Activated effector memory CD4-positive, alpha-beta T cell treated with anti-CD3 and anti-CD28 coated beads, Interleukin-2, amount 50 U/mL, for 16 hours (primary cell): ENCODE measurements at places on chromosomes 7 and 10.
A peak's percentile ranks its signal among the peaks of the same experiment; 100 is the strongest.

DNA sequence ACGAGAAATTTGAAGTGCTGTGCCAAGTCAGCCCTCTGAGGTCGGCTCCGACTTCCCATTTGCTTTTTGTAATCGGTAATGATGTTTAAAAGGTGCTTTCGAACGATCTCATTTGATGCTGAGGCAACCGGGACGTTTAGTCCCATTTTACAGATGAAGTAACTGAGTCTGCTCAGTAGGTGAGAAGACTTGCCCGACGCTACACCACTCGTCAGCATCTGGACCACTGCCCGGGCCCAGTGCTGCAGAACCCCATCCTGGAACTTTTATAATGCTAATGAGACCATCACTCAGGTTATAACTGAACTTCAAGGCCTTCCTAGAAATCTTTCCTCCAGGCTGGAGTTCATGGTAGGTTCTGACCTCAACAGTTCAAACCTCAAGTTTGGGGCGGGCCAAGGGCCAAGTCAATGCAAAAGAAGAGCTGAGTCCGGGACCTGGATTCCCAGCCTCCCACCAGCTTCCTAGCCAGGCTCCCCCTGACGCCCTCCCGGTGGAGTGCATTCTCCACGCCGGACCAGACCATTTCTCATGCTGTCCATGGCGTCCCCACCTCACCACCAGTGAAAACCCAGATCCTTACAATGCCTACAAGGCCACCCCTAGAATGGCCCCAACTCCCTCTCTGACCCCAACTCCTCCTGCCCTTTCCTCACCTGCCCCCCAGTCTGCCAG is 699 bp upstream of the PDLIM1 start:
- DNase-seq = no peak

GRCh38 chr10:112826018-112826697 is 123.9 kb upstream of the TCF7L2 start:
- DNase-seq = no peak

DNA sequence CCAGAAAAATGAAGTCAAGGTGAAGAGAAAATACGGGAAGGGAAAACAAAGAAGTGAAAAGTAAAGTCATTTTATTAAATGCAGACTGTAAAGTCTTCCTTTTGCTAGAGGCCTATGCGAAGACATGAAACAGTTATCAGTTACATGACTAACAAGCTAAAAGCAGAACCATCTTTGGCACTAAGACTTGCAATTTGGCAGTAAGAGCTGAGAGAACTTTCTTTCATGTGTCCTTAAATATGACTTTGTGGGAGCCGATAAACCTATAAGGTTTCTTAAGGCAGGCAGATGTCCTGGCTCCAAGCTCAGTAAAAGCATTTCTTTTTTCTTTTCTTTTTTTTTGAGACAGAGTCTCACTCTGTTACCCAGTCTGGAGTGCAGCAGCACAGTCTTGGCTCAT is 10.4 kb downstream of the ANLN start:
- DNase-seq = no peak

GRCh38 chr7:134527979-134528371 is 608 bp downstream of the AKR1B10 start:
- no peak for DNase-seq

GRCh38 chr7:124590814-124591213 is 174.8 kb downstream of the GPR37 start:
- no peak for DNase-seq

- DNase-seq = peak; percentile 27
Measured at GRCh38 chr10:86167762-86168128, 198.8 kb downstream of the GRID1 start.

DNA sequence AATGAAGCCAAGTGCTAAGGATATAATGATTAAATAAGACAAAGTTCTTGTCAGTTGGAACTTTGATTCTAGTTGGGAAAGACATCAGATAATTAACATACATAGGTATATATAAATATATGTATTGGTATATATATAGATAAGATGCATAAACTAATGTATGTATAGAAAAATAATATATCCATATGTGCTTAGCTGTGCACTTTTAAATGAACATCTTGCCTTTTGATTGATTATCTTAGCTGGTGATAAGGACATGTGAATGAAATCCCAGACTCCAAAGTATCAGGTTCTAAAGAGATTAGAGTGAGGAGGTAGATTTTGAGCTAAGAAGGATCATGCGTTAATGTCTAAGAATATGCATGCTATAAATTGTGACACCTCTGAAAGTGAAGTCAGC is 357.6 kb downstream of the GFRA1 start:
- no peak for DNase-seq

DNA sequence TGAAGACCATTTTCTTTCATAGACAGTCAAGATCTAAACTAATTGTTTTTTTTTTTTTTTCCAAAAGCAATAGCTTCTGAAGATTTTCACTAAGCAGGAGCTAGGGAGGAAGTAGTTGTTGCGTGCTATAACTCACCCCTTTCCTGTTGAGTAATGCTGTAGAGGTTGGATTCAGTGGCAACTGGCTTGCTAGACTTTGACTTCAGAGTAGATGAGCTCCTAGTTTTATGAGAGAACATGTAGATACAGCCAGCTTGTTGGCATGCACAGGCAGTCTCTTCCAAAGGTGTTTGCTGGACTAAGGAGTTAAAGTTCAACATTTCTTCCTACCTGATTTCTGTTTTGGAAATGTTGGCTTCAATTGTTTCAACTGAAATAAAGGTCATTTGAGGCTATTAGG is 66.2 kb upstream of the MXI1 start:
- DNase-seq = no peak

- no peak for DNase-seq
Measured at GRCh38 chr7:13717031-13717430, 272.4 kb downstream of the ETV1 start.

DNA sequence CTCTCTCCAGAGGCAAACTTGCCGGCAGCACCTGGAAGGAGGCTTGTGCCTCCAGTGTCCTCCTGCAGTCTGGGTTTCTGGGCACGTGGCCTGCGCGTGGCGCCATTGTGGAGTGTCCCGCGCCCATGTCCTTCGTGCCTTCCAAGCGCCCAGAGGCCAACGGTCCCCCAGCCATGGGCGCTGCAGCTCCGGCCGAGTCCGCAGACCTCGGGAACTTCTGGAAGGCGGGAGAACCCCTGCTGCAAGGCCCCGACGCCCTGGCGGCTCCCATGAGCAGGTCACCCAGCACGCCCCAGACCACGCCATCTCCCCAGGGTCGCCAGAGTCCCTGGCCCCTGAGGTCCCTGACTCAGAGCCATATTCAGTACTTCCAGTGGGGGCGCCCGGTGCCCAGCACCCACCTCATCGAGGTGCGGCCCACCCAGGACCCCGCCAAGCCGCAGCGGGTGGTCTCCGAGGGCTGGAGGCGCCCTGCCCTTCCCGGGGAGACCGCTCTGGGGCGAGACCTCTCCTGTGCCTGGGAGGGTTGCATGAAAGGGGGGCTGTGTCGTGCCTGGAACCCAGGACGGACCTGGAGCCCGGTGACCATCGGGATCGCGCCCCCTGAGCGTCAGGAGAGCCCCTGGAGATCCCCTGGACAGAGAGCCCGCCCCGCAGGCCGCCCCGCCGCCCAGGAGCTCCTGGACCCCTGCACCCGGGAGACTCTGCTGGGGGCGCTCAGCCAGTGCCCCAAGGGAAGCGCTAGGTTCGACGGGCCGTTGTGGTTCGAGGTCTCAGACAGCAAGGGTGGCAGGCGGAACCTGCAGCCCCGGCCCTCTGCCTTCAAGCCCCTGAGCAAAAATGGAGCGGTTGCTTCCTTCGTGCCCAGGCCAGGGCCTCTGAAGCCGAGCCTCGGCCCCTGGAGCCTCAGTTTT is at the start of gene POM121L12:
Gene POM121L12 (plus strand): TSS at position 135 of the 914 bp plus-strand sequence. CDS start 39 bp downstream, at position 174.
- DNase-seq = no peak

GRCh38 chr7:133633055-133633454 is 380.2 kb downstream of the EXOC4 start:
- DNase-seq = no peak

DNA sequence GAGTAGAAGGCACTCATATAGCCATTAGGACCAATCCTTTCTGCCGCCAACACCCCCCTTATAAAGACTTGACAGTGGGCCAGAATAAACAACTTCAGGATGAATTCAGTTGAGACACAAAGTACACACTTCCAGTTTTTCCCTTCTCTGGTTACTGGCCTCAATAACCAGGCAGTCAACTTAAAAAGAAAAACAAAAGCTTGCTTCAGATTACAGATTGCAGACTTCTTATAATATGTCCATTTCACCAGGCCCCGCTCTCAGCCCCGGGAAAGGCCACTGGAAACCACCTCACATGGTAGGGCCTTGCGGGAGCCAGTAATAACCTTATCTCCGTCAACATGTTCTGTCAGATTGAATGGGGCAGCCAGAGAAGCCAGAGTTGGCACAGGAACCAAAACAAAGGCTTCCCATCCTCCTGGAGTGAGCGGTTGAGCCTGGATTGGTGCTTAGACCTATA is 108.8 kb downstream of the EGFR start:
- DNase-seq = no peak

- DNase-seq = no peak
Measured at GRCh38 chr10:63241841-63242281, 108.7 kb downstream of the NRBF2 start.

DNA sequence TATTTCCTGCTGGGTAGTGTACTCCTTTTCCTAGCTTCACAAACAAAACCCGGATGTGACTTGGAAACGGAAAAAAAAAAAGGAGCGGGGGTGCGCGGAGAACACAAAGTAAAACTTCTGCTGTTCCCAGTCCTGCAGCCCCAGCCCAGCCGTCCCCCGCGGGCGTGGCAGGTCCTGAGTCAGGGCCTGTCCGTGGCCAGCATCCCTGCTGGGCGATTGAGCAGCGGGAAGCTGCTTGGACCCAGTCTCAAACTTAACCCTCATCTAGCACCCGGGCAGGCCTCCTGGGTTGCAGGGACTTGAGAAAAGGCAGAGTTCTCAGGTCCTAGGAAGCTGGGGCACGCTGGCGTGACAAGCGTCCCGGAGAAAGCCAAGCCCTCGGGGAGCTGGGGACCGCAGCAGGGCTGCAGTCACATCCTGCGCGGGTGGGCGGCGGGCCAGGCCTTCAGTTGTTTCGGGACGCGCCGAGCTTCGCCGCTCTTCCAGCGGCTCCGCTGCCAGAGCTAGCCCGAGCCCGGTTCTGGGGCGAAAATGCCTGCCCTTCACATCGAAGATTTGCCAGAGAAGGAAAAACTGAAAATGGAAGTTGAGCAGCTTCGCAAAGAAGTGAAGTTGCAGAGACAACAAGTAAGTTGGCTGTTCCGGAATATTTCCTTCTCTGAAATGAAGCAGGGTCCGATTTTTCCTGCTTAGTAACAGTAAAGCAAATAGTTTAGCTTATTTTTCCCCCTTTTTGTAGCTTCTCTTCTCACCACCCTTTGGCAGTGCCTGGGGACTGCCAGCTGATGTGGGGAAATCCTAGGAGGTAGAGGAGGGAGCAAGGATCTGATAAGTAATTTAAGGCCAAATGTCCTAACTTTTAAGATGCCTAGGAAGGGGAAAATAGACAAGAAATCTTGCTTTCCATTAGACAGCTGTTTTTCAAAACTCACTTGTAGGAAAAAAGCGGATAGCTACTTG is at the start of gene GNG11:
Gene GNG11 (plus strand): TSS at position 129 of the 960 bp plus-strand sequence. CDS start 403 bp downstream, at position 532.
- peak; percentile 62 for DNase-seq

DNA sequence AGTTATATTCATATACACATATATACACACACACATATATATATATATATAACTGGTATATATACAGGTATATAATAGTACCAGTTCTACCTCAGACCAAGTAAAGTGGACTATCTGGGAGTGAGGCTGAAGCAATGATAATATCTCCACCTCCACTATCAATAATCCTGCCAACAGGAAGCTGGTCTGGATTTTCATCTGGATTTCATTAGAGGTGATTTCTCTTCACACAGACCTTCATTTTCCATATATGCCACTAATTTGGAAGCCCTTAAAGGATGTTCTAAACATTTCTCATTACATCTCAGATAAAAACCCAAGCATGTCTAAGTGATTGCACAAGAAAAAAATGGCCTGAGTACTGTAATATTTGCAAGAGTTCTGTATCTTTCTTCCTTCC is 1.7 kb upstream of the SLC35B4 start:
- no peak for DNase-seq

DNA sequence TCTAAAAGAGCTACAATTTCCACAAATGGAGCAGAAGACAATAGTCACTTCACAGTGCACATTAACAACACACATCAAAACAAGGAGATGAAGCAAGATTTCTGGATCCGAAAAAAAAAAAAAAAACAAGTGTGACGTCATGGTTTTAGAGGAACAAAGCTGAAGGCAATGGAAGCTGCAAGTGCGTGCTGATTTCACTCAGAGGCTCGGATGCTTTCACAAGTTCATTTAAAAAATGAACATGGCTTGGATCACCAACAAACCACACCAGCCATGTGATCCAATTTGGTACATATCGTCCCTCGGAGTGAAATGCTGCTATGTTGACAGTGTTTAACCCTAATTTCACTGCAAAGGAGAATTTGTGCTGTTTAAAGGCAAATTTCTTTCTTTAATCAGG is 337.0 kb upstream of the PRKCQ start:
- DNase-seq = no peak

GRCh38 chr7:98630770-98631169 is 13.7 kb downstream of the NPTX2 start:
- no peak for DNase-seq

DNA sequence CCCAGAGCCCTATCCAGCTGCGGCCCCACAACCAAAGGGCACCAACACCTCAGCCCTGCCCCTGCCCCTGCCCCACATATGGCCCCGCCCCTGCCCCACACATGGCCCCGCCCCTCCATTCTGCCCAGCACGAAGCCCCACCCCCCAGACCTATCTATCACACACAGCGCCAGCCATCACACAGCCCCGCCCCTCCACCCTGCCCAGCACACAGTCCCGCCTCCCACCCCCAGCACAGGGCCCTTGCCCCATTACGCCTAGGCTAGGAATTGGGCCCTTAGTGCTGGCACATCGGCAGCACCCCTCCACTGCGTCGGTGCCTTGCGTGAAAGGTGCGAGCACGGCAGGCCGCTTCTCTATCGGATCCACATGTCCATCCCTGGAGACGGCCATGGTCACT is 126.8 kb downstream of the MAD1L1 start:
- DNase-seq = no peak

- no peak for DNase-seq
Measured at GRCh38 chr7:29032146-29032545, 74.0 kb upstream of the TRIL start.

DNA sequence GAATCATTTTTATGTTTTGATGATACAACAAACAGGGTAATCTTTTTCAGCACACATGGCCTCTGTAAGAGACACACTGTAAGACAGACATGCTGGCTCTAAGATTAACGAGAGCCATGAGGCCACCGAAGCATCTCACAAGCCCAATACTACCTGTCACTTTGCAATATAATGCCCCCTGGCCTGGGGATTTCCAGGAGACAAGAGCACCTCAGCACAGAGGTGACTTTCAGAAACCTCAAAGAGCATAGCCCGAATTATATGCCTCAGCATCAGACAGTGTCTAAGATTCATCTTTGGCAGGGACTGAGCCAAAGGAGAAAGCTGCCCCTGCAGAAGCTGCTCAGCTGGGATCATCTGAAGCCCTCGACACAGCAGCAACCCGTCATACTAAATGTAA is 44.2 kb upstream of the TMEM213 start:
- no peak for DNase-seq

GRCh38 chr7:142168746-142169145 is 57.2 kb downstream of the MGAM2 start:
- no peak for DNase-seq

- no peak for DNase-seq
Measured at GRCh38 chr10:84551437-84552120, 223.2 kb downstream of the CCSER2 start.
